ENCODE measurements at places on chromosomes 12 and 14.

- DNase-seq, result no peak
Measured at GRCh38 chr12:102031852-102032251, 29.9 kb downstream of the WASHC3 start.

GRCh38 chr12:79844693-79845092 is 90.2 kb downstream of the PPP1R12A start:
- DNase-seq, result no peak

DNA sequence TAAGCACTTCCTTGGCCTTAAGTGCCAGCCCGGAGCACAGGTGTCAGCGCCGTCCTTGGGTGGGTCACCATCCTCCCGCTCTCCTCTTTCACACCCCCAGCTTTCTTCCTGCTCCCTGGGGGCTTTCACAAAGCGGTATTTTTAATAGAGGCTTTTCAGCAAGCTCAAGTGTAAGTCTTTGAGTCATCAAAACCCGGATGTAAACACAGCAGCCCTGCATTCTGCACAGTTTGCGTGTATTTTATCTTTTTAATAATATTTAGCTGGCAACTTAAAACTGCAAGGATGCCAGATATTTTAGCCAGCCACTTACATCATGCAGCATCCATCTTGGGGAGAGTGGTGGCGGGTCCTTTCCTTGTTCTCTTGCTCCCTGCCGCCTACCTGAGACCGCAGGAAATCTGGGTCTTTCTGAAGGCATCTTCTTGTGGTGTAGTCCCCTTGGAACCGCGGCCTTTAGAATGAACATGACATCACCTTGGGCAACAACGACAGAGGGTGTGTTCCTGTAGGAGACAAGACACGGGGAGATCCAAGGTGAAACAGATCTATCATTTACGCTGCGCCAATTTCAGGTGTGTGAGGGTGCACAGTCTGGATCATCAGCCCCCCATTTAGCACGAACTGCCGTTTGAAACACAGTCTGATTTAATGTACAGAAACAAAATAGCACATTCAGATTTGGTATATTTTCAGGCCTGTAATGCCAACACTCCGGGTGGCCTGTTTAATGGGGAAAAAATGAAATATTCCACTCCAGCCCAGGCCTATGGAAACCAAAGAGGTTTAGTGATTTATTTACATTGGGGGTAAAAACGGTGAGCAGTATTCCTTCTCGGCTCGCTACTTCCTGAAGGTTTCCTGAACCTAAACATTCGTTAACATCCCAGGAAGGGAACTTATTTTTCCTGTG is 12.5 kb upstream of the IRF2BPL start:
- peak; percentile 41 for DNase-seq

DNA sequence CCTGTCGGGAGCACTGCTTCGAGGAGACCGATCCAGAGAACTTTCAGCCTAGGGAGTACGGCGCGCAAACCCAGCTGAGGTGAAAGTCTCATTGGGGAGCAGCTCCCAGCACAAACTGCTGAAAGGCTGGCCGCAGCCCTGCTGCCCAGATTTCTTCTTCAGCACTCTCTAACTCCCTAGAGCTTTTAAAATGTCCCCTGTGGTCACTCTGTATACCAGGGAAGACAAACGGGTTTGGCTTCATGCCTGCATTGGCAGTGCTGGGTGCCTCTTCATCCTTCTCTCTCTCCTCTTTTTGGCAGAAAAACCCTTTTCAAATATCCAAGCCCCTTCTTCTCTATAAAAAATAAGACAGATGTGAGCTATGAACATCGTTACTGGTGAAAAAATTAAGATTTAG is 34.9 kb downstream of the BBS10 start:
- DNase-seq, result no peak

- DNase-seq, result no peak
Measured at GRCh38 chr12:89936631-89937030, 228.0 kb upstream of the ATP2B1 start.

- no peak for DNase-seq
Measured at GRCh38 chr12:115227137-115227615, 543.2 kb upstream of the TBX3 start.

DNA sequence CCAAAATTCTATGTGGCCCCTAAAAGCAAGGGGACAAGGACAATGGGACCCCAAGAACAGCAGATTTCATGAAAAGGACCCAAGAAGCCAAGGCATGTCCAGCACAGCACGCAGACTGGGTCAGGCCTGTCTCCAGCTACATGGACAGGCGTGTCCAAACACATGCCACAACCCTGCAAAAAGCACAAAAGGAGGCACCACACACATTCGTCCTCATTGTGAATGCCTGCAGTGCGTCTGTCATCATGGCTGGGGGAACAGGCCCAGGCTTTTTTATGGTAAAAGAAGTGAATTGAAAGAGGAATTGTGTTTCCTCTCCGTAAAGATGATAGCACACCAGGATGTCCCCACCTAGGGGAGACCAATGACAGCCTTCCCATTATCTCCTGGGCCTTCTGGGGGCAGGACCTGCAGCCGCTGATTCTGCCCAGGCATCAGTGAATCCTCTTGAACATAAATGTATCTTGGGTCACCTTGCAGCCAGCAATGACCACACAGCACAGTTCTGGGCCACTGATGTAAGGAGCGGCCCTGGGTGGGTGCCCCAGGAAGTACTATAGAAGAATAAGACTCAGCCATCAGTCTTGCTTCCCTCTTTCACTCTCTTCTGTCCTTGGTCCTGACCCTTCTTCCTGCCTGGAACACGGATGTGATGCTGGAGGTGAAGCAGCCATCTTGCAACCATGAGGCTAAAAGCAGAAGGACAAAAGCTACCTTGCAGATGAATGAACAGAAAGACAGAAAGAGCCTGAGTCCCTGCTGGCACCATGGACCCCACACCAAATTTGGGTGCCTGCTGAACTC is 29.8 kb upstream of the C14orf180 start:
- DNase-seq, result no peak

GRCh38 chr12:106945261-106945851 is 10.4 kb upstream of the TMEM263 start:
- no peak for DNase-seq

DNA sequence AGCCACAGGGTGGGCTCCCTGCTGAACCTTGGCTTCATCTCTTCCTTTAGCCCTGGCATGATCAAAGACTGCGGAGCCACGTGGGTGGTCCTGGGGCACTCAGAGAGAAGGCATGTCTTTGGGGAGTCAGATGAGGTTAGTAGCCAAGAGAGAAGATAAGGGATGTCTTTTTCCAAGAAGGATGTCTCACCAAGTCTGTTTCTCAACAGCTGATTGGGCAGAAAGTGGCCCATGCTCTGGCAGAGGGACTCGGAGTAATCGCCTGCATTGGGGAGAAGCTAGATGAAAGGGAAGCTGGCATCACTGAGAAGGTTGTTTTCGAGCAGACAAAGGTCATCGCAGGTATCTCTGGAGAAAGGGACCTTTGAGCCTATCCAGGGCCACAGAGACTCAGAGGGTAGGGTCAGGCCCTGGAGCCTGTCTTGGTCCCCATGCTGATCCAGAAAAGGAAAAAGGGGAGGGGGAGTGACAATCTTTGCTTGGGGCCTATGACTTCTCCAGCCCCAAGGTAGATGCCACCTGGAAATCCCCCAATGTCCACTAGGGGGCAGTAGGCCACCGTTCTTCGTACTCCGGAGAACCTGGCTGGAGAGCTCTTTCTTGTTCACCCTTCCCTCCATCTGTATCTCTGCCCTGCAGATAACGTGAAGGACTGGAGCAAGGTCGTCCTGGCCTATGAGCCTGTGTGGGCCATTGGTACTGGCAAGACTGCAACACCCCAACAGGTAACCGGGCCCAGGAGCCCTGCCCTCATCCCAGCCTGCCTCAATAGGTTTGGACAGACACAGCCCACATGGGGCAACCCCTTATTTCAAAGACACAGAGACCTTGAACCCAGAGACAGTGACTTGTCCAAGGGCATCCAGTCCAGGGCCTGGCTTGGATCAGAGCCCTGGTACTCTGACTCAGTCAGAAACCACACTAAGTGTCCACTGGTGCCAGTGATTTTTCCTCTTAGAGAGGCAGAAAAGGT is 2.0 kb downstream of the TPI1 start:
- peak; percentile 82 for DNase-seq

DNA sequence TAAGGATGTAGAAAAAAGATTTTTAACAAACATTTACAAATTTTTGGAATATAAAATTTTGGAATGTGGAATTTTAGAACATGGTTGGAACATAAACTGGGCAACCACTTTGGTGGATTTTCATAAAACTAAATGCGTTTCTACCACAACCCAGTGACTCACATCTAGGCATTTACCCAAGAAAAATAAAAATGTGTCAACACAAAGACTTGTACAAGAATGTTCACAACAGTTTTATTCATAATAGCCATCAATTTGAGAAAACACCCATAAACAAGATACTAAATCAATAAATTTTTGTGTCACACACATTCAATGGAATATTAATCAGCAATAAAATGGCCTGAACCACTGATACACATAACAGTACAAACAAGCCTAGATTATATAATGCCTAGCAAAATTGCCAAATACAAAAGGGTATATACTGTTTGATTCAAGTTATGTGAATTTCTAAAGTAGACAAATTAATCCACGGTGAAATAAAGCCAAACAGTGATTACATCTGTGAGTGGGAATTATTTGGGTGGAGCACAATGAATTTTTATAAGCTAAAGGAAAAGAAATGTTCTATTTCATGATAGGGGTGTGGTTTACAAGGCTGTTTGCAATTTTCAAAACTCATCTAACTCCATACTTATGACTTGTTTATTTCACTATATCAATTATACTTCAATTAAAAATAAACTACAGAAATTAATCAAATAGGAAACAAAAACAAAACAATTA is 415.2 kb upstream of the OR4E1 start:
- DNase-seq, result no peak

GRCh38 chr12:112537710-112538396 is 119.1 kb downstream of the PTPN11 start:
- no peak for DNase-seq
